ENCODE measurements at places on chromosomes 3 and 15.

DNA sequence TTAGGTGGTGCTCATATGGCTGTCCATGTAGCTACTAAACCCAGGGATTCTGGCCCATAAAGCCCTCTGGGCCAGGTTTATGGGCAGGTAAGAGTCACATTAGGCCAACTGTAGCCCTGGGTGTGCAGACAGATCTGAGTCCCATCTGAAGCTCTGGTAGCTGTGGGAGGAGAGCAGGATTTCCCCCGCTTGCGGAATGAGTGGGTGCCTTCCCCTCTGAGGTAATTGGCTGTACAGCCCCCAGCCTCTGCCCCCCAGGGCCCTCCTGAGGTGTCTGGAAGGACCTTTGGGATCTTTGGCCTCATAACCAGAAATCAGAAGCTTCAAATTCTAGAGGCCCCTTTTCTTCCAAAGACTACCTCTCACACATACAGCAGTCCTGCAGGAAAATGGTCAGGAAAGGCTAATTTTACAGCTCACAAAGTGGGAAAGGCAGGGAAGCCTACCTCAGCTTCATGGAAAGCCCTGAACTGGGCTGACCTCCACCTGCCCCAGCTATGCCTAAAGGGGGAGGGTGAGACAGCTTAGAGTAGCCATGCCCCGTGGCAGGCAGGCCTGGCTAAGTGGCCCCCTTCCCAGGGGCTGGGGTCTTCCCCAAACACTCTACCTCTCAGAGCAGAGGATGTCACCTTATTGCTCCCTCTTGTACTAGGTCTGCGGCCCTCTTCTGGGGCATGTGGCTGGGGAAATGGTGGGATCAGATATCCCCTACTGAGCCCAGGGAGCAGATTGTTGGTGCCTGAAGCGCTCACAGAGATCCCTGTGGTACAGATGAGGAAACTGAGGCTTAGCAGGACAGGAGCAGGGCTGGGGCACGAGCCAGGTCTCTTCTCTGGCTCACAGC is 16.8 kb downstream of the HEMK1 start:
- no peak for DNase-seq

GRCh38 chr3:115680803-115681345 is 57.6 kb downstream of the GAP43 start:
- DNase-seq: no peak

GRCh38 chr3:129033633-129034321 is 26.8 kb upstream of the GP9 start:
- no peak for DNase-seq

DNA sequence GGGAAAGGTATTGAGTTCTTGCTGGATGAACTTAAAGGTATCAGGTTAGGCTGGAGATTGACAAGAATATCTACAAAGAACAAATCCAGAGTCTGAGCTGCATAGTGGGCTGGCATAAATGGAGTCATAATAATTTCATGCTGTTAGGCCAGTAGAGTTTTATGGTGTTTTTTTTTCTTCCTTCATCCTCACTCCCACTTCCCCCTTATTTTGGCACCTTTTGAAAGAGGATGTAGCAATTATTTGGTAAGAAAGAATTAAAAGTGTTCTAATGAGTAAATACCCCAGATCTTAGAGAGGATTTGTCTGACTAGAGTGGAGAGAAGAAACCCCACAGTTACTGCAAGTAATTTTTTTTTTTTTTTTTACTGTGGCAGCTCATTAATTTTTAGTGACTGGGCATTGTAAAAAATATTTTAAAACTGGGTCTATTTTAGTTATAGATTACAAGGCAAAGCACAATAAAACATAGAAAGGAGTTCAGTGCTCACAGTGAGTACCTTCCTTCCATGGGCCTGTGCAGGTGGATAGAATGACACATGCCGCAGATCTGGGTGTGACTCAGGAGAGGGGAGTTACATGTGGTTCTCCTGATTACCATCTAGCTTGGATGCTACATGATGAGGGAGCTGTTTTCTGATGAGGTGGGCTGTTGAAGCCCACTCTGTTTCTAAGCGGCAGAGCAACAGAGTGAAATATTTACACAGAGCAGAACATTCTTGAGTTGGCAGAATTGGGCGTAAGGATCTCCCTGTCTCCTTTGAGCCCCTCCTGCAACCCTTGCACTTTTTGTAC is 5.3 kb downstream of the EDEM1 start:
- no peak for DNase-seq

- no peak for DNase-seq
Observed at GRCh38 chr3:188316021-188316722, 162.2 kb downstream of the LPP start.
